ENCODE measurements at places on chromosomes 11 and 22.

GRCh38 chr11:120153221-120153620 is 15.3 kb upstream of the TRIM29 start:
- DNase-seq = no peak

- no peak for DNase-seq
These were observed 519.6 kb downstream of the ETS1 start for GRCh38 chr11:128067780-128068179.

DNA sequence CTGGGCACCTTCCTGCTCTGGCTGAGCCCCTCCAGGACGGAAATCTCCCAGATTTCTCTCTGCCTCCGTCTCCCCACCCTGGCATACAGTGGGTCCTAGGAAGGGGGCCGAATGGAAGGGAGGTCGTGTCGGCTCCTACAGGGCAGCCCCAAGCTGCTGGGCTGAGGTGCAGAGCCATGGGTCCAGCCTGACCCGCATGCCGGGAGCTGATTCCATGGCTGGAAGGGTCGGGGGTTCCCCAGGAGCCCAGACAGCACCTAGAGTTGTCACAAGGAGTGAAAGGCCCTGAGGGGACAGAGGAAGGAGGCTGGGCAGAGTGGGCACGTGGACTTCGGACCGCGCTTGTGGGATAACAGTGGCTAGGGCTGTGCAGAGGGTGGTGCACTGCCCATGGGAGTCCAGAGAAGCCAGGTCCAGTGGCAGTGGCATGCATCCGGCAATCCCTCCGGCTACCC is 16.5 kb downstream of the CCND1 start:
- DNase-seq = no peak

DNA sequence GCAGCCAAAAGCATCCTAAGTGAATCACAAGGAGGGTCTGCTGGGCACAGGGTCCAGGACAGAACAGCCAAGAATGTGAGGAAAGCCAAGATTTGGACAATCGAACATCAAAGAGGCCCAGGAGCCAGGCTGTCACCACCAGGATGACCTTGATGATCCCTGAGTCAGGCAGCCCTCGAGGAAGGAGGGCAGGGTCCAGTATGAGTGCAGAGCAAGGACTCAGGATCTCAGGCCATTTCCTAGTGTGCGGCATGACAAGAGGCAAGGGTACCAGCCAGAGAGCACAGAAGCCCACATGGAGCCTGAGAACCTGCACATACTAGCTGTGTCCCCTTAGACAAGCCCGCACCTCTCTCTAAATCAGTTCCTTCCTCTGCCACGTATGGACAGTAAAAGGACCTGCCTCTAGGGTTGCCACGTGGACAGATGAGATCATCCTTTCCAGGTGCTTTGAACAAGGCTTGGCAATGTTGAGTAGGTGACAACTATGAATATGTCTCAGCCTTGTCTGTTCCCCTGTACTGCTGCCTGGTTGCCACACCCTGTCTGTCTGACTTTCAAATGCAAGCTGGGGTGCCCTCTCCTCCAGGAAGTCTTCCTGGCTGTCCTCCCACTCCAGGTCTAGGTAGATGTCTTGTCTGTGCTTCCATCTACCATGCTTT is 32.2 kb upstream of the ISX start:
- no peak for DNase-seq

DNA sequence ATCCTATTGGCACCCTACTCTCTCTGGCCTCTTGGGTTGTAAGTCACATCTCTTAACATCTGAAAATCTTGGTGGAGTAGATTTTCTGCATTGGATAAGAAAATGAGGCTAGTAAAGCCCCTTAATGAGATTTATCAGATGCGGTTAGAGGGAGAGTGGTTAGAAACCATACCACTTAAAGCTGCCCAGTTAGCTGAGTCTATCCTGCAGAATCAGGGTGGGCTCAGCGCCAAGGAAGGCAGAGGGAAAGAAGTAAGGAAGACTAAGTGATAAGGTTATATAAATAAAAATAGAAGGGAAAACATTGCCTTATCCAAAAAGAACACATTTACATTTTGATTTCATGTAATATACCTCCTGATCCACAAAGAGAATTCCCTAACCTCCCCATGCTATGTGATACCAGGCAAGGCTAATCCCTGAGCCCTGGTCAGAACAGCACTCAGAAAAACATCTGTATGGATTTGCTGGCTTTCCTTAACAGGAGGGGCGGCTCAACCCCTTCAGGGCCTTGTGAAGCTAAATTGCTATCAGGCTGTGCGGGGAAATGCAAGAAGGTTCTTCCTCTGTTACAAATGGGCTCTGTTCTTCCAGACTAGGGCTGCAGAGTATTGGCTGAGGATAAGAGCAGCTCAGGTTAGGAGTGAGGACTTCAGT is 101.7 kb downstream of the SNX19 start:
- DNase-seq = no peak

DNA sequence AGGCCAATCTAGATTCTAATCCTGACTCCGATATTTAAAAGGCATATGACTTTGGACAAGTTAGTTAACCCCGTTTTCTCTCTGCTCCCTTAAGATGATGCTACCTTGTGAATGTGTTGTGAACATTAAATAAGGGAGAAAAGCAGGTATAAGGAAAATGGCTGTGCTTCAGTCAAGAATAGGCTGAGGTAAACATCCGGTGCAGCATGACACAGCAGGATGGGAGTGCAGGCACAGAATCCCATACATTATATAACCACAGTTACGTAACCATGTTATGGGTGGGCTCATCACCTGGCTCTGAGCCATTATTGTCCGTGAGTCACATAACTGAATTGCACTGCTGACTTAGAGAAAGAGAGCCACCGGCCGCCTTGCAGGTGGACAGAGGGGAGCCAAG is 382.2 kb upstream of the ANO5 start:
- no peak for DNase-seq

GRCh38 chr11:71946144-71946571 is 17.3 kb downstream of the RNF121 start:
- DNase-seq = no peak

DNA sequence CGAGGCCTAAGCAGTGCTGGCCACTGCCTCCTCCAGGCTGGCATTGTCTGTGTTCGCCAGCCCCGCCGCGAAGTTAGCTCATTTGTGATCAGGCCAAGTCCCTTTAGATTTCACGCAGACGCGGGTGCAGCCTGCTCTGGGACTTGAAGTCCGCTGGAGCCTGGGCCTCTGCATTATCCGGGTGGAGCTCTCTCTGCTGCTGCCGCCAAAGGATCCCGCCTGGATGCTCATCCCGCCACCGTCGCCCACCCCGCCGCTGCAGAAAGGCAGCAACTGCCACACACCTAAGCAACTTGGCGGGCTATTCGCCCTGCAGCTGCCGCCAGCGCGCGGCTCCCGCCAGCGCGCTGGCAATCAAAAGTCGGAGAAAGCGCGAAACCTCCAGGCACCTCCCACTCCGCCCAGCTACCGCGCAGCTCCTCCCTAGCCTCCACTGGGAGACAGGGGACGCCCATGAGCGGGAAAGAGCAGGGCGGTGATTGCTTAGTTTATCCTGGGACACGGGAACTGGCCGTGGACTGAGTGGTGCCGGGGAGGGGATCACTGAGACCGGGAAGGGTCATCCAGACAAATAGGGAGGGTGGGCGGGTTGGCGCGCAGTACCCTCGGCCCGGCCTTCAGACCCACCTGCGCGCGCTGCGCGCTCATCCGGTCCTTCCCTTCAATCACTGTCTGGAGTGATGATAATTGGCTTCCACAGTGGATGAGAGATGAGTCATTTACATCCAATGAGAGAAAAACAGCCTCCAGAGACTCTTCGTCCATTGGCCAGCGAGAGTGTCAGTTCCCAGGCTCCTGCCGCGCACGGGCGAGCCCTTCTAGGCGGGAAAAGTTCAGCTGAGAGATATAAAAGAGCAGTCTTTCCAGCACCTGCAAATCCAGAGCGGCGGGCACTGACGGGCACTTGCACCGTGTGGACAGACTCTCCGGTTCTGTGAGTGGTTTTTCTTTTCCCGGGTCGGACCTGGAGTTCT is at the start of gene FAM111B:
TSS of gene FAM111B (plus strand) at position 875 of the 974 bp plus-strand sequence. CDS start 2,389 bp downstream, outside the sequence.
- DNase-seq = peak; percentile 97

DNA sequence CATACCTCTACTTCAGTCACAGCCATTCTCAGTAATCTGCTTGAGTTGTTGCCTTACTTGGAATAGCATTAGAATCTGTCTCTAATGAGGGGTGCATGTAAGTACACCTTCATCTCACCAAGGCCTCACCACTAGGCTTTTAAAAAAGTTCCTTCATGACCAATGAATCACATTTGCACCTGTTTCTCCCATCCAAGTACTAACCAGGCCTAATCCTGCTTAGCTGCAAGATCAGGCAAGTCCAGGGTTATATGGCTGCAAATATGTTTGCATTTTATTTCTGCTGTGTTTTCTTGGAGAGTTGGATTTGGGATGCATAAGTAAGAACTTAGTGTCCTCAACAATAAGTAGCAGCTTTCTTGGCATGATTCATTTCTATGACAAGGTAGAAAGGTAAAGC is 66.9 kb downstream of the BBOX1 start:
- no peak for DNase-seq

DNA sequence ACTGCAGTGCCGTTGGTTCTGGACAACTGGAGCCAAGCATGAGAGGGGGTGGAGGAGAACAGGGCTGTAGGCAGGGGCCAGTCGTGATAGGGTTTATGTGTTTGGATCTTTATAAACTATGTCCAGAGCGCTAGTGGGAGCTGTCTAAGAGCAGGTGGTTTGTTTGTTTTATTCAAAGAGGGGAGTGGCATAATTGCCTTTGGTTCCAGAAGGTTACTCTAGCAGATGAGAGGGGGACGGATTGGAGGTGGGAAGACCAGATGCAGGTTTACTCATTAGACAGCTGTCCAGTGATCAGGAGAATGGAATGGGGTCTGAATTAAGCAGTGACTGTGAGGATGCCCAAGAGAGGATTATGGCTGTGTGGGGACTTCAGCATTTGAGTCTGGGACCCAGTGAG is 109.3 kb upstream of the TBCEL start:
- no peak for DNase-seq

- no peak for DNase-seq
These were observed 3.1 kb upstream of the MMP8 start for GRCh38 chr11:102727890-102728289.

DNA sequence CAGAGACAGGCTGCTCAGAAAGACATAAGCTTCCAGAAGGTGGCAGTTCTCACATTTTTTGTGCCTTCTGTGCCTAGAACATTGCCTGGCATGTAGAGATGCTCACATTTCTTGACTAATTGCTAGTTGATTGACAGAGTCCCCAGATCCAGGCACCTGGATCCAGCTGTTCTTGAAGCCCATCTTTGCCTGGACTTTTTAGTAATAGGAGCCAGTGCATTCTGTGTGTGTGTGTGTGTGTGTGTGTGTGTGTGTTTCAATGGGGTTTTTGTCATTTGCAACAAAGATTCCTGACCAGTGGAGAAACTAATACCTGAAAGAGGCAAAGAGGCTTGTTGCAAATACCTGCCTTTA is 15.1 kb downstream of the MRGPRF start:
- no peak for DNase-seq

GRCh38 chr11:85902353-85902752 is 47.2 kb downstream of the CCDC83 start:
- DNase-seq = no peak

DNA sequence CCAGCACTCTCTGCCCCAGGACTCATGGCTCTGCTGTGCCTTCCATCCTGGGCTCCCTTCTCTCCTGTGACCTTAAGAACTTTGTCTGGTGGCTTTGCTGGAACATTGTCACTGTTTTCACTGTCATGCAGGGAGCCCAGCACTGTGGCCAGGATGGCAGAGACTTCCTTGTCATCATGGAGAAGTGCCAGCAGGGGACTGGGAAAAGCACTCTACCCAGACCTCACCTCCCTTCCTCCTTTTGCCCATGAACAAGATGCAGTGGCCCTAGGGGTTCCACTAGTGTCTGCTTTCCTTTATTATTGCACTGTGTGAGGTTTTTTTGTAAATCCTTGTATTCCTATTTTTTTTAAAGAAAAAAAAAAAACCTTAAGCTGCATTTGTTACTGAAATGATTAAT is 2.9 kb upstream of the TTC36 start:
- DNase-seq = no peak

DNA sequence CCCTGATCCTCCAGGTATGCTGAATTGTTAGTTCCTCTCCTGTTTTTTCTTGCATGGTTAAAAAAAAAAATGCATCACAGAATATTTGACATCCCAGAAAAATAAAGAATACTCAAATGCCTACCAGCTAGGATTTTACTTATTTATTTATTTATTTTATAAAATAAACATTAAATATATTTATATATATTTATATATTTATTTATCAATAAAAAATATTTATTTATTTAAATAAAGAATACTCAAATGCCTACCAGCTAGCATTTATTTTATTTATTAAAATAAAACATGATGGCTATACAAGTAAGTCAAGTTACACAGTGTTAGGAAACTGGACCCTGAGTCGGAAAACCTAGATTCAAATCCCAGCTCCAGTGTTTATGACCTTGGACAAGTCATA is 164.1 kb downstream of the NAV2 start:
- no peak for DNase-seq

GRCh38 chr11:72421351-72421750 is 13.0 kb downstream of the CLPB start:
- DNase-seq = no peak

GRCh38 chr11:86916330-86916729 is 38.9 kb downstream of the FZD4 start:
- no peak for DNase-seq

DNA sequence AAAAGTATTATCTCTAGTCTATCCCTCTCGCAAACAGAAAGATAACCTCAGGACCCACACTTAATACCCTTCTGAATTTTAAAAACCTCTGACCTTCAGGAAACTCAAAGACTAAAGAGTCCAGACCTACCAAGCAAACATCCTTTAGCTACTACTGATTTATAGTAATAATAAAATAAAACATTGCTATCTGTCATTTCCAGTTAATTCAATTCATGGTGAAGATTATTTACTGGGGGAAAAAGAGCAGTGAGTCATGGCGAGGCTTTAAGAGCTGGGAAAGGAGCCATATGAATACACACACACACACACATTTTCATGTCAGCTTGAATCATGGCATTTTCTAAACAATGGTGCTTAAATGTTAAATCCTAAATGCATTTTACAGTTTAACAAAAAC is 87.1 kb downstream of the FAM76B start:
- DNase-seq = no peak
